ENCODE measurements at places on chromosomes 4 and X. TPM values are rescaled to one million over a fixed set of nuclear protein-coding genes. Genes with fewer than 3 reads are reported as not detected.

PHEX gene
- total RNA-seq = 0.03 TPM

MAGEA11 gene
- total RNA-seq = not detected

TXLNG gene
- total RNA-seq = 5.1 TPM

DCHS2 gene
- not detected for total RNA-seq

CORIN gene
- 92.0 TPM for total RNA-seq

MAGIX gene
- 2.4 TPM for total RNA-seq

ATP1B4 gene
- 1.8 TPM for total RNA-seq

IL2RG gene
- total RNA-seq = 0.99 TPM

EGFL6 gene
- not detected for total RNA-seq

PGK1 gene
- 424 TPM for total RNA-seq

PGAM4 gene
- total RNA-seq = not detected

PITX2 gene
- not detected for total RNA-seq

GRCh38 chrX:18582910-18583493 lies 88.9 kb downstream of the RS1 start:
- no peak for DNase-seq

DNA sequence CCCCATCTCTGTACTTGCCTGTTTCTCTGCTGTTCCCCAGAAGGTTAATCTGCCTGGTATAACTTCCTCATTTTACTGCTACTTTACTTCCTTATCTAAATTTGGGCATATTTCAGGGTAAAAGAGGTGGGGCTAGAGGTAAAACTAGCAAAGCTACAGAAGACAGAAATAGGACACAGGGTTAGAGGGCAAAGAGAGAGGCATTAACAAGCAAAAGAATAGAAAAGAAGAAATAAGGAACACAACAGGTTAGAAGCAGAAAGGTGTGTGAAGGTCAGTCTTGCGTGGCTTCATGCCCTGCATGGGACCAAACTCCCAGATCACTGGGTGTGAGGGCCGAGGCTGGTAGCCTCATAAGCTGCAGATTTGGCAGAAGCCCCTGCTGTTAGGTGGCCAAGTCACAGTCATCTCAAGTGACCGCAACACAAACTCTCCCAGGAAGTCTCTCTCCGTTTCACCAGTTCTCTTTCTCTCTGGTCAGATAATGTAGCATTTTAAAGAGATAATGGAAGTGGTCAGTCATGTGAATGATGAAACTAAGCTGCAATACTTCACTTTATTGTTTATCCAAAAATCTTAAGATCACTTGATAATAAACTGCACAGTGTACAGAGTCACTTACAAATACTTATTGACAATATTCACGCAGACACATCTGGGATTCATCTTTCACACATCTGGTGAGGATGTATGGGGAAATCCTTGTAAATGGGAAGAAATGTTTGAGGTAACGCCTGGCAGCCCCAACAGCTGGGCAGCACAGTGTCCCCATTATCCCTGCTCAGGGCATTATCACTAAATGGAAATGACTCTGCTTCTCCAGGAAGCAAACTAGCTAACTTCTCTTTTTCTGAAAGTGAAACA lies 16.4 kb downstream of the TMEM154 start:
- DNase-seq = no peak

DNA sequence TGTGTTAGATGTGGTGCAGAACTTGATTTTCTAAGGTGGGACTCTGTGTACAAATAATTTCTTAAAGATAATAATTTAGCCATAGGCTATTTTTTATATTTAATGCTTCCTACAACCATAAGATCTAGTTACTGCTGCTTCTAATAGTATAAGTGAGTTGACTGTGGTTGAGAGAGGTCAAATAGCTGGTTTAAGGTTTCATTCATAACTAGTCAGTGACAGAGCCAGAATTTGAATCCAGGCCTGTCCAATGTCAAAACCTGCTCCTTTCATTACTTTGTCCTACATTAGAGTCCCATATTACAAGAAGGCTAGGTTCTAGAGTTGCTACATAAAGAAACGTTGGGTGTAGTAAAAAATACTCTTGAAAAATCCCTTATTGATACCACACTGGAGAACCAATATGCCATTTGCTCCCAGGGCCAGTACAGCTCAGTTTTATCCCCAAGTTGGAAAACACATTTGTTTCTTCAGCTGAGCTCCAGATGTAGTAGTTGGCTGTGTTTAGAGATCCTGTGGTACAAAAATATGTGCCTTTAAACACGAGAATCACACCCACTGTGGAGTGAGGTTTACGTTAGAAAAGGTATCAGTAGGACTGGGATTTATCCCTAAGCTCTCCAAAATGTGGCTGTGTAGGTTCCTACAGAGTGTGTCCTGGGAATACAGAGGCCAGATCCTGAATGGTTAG lies 84.3 kb downstream of the REPS2 start:
- DNase-seq = no peak

GRCh38 chr4:5472160-5472591 lies 236.2 kb downstream of the EVC2 start:
- DNase-seq = no peak

GRCh38 chrX:34893741-34894140 lies 48.9 kb upstream of the FAM47B start:
- no peak for DNase-seq

DNA sequence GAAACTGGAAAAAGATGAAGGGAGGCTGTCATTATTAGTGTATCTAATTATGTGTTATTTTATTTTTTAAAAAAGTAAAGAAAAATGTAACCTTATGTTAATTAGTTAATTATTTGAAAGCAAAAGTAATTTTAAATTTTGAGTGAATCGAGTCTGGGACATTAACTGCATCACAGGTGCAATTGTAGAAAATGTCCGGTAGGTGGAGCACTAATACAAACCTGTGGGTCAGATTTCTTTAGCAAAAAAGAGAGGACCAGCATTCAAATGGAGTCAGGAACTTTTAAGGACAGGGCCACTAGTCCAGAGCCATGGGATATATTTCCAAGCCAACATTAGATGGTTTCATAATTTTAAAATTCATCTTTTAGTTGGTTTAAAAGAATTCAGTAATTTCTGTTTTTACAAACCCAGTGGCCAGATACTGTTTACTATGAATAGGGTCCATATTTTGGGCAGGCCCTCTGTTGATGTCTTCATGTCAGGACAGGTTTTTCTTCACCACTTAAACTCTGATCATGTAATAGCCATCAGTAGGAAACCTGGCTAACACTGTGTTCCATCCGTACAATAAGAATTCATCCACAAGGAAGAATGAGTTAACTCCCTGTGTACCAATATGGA lies 27.2 kb downstream of the BST1 start:
- DNase-seq = no peak

- DNase-seq = no peak
These were observed 101.8 kb upstream of the ANK2 start for GRCh38 chr4:112947616-112948015.

DNA sequence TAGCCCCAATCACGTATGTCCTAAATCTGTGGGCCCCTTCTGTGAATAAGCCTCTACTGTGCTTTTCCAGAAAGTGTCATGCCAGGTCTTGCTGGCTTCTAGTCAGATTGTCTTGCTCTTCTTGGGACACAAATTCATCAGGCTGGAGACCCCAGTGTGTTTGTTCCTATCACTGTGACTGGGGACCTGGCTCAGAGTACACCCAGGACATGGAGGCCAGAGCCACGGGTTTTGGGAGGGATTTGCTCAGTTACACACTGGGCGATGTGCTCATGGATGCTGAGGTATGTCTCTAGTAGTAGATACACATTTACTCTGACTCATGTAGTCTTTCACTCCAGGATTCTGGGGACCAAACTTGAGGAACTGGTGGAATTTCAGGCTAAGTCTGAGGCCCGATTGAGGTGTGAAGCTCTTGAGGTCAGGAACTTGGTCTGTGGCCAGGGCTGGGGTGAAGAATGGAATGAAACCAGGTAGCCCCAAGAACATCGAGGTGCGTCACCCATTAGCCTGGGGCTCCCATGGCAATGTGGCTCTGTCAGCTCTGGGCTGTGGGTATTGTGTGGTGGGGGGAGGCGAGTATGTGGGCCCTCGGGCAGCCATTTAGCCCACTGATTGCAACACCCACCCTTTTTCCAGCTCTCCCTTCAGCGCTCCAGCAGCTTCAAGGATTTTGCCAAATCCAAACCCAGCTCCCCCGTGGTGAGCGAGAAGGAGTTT lies 7.7 kb downstream of the SASH3 start:
- no peak for DNase-seq

DNA sequence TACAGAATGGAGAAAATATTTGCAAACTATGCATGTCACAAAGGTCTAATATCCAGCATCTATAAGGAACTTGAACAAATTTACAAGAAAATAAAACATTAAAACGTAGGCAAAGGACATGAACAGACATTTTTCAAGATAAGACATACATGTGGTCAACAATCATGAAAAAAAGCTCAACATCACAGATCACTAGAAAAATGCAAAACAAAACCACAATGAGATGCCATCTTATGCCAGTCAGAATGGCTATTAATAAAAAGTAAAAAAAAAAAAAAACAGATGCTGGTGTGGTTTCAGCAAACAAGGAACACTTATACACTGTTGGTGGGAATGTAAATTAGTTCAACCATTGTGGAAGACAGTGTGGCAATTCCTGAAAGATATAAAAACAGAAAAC lies 75.8 kb upstream of the IL13RA2 start:
- DNase-seq = no peak

DNA sequence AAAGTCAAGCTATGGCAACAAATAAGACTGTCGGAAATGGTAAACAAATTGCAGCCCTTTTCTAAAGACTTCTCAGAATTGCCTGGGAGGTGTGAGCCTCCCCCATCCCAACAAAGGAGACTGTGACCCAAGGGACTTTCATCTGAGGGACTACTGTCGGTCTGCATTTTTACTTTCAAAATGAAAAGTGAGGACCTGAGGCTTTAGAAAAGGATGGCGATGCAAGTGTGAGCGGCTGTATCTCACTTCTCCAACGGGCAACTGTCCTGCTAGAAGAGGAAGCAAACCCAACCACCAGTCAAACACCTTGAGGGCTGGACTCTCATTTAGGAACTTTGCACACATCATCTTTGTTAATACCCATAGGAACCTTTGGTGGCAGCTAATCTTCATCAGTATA lies 62.6 kb upstream of the CLNK start:
- DNase-seq = no peak

DNA sequence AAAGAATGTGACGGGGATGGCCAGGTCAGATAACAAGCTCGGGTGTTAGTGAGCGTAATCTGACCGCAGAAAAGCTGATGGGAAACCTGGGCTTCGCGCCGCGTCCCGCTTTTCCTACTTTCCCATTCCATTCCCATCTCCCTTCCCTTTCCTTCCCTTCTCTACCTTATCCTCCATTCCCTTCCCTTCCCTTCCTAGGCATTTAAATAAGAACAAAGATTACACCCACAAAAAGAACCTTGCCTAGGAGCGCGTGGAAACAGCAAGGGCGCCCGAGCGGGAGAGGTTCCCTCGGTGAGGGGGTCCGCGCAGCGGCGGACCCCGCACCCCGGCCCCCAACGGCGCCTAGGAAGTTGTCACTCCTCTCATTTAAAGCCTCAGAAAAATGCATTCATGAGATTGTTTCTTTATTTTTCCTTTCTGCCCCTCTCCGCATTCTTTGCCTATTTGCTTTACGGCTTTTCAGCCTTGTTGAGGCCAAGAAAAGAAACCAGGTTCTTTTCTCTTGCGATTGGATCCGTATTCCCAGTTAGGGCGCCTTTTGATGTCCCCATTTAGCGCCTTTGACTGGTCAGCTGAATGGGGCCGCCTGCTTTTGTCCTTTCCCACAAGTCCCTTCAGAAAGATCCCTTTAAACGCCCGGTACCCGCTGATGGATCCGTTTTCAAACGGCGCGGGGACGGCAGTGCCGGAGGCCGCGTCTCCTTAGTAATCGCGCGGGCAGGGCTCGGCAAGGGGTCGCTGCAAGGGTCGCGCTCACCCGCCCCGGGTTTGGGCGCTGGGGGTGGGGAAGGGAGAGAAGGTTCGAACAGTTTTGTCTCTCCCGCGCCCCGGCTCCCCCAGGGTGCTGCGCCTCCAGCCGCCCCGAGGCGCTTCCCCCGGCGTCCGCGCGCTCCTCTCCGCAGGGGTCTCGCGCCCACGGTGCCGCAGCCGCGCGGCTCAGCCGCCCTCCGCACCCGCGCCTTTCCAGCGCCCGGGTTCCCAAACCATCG lies 54.1 kb upstream of the TMEM33 start:
- no peak for DNase-seq

- DNase-seq = no peak
These were observed 3.1 kb upstream of the OCIAD2 start for GRCh38 chr4:48909697-48910096.

GRCh38 chr4:94032754-94033153 lies 174.9 kb upstream of the SMARCAD1 start:
- no peak for DNase-seq

DNA sequence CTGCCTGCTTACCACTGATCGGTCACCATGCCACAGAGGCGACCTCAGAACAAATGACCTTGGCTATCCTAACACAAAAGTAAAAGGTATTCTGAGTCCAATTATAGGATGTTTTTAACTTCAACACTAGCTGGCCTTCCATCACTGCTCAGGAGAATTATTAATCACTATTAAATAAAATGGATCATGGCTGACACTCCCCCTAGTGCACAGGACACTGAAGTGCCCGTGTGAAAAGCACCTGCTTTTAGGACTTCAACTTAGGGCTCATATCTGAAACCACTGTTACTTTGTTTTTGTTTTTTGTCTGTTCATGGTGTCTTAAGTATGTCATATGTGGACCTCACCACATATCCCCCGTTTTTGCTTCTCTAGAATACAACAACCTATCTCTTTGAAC lies 33.9 kb downstream of the STX18 start:
- no peak for DNase-seq

DNA sequence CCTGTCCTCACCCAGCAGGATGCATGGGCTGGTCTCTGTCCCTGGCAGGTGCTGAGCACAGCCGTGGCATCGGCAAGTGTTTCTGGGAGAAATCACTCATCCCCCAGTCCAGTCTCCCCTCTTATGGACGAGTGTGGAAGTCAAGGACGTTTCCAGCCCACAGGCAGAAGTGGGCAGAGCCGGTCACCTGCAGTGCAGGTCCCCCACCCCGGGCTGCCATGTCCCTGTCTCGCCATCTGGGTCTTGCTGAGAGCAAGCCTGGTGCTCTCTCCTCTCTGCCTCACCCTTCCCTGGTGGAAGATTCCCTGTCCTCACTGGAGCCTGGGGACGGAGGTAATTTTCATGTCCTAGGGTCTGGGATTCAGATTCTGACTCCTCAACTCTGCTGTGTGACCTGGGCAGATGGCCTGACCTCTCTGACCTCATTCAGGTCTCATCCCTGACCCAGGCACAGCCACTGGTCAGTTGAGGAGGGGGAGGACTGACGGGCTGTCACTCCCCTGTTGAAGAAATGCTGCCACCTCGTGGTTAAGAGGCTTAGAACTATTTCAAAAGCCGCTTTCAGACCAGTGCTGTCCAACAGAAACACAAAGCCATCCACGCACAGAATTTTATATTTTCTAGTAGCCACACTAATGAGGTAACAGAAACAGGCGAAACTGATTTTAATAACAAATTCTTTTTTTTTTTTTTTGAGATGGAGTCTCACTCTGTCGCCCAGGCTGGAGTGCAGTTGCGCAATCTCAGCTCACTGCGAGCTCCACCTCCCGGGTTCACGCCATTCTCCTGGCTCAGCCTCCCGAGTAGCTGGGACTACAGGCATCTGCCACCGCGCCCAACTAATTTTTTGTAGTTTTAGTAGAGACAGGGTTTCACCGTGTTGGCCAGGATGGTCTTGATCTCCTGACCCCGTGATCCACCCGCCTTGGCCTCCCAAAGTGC lies 1.8 kb downstream of the CPZ start:
- no peak for DNase-seq

All from left ventricle myocardium inferior (tissue), 1 donor.